Occipital lobe (tissue), 3 donors: ENCODE measurements at places on chromosomes 1 and 21.

DNA sequence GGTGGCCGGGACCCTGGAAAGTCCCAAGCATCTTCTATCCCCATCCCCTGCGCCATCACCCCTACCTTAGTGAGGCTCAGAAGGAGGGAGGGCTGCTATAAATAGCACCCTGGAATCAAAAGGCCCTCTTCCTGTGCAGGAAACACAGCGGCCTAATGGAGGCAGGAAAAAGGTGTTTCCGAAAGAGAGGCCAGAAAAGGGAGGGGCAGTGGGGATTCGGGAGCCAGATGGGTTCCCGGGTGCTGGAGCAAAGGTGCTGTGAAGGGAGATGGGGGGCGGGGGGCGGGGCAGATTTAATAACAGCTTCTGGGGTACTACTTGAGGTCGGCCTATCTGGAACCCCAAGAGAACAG, 16.6 kb downstream of the NAV1 start:
- DNase-seq = no peak

- DNase-seq = peak; percentile 63
Observed at GRCh38 chr1:31182352-31182751, 57.3 kb downstream of the NKAIN1 start.

DNA sequence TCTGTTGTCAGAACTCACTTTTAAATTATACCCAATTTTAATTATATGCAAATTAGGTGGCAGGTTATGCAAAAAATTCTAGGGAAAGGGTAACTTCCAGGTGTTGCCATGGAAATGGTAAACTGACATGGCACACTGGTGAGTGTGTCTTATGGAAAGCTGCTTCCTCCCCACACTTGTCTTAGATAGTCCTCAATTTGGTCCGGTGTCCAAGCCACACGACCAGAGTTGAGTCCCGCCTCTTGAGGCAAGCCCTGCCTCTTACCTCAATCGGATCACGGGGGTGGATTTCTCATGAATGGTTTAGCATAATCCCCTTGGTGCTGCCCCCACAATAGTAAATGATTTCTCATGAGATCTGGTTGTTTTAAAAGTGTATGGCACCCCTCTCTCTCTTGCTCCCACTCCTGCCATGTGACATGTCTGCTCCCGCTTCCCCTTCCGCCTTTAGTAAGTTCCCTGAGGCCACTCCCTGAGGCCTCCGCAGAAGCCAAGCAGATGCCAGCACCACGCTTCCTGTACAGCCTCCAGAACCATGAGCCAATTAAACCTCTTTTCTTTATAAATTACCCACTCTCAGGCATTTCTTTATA, 74.9 kb downstream of the MATN1 start:
- DNase-seq = no peak

- no peak for DNase-seq
Observed at GRCh38 chr1:230806552-230806951, 59.4 kb downstream of the CAPN9 start.

- DNase-seq = no peak
Observed at GRCh38 chr1:214377485-214377884, 96.5 kb downstream of the SMYD2 start.
